ENCODE measurements at places on chromosomes 11 and 22.

DNA sequence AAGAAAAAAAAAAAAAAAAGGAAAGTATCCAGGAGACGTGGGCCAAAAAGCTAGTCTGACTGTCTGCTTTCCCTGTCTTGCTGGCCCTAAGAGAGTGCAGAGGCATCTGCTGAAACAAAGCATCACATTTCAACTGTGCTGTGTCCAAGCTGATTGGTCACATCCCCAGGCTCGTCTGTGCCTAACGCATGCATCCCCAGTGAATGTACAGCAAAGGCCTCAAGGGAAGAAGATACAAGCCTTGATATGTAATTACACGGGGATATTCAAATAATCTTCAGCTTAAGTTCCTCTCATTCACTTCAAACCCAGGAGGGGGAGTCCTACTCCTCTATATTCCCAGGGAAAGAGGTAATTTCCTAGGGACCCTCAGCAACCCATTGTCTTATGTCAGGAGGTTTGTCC lies 5.4 kb upstream of the SORL1 start:
- DNase-seq, result no peak

- DNase-seq, result no peak
Measured at GRCh38 chr11:15826826-15827225, 529.5 kb downstream of the SOX6 start.

- DNase-seq, result peak; percentile 60
Measured at GRCh38 chr11:82869657-82870056, 30.6 kb downstream of the PRCP start.

GRCh38 chr11:102274628-102275027 lies 42.7 kb upstream of the BIRC3 start:
- DNase-seq, result no peak

DNA sequence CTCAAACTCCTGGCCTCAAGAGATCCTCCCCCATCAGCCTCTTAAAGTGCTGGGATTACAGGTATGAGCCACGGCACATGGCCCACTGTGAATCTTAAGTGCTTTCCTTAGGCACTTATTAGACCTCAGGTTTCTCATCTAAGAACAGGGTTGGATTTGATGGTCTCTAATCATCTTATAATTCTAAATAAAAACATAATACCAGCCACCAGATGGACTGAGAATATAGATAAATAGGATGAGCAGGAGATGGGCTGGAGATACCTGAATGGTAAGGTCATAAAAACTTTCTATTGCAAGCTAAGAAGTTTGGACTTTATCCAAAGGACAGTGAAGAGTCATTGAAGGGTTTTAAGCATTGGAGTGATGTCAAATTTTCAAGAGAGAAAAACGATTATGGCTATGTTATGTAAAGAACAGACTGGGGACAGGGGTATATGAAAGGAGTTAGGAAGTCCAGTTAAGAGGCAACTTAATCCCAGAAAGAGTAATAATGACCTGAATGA lies 85.2 kb downstream of the RELT start:
- no peak for DNase-seq

DNA sequence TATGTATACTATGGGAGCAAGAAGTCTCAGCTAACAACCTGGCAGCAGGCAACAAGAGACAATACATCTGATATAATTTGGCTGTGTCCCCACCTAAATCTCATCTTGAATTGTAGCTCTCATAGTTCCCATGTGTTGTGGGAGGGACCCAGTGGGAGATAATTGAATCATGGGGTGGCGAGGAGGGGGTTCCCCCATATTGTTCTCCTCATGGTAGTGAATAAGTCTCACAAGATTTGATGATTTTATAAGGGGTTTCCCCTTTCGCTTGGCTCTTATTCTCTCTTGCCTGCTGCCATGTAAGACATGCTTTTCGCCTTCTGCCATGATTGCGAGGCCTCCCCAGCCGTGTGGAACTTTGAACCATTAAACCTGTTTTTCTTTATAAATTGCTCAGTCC lies 6.2 kb downstream of the DNAJC24 start:
- no peak for DNase-seq

DNA sequence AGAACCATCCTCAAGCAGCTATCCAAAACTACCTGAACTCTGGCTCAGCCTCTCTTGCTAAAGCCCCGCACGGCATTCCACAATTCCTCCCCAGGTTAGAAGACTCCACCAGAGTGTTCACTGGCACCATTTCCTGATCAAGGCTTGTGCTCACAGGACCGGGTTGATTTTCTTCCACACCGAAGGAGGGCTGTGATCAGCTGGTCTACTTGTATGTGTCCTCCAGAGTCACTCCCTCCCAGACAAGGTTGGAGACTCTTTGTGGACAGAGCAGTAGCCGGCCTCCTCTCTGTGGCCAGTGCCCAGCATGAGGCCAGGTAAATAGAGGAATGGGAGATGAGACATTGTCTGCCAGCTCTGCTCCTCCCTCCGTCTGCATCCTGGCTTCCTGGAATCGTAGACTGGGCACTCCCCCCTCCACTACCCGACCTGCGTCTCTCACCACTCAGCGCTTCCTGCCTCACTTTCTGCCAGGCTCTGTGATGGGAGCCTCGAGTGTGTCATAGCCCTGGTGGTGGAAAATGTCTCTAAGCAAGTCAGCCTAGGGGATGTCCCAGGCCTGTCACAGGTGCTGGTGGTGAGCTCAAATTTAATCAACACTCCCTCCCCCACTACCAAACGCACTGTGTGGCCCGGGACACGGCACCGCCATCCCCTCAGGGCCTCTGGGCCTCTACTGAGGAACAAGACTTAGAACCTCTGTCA lies 12.5 kb upstream of the TMPRSS6 start:
- no peak for DNase-seq

GRCh38 chr11:88489030-88489429 lies 151.5 kb upstream of the CTSC start:
- no peak for DNase-seq

GRCh38 chr11:68655406-68655805 lies 28.9 kb upstream of the GAL start:
- no peak for DNase-seq

DNA sequence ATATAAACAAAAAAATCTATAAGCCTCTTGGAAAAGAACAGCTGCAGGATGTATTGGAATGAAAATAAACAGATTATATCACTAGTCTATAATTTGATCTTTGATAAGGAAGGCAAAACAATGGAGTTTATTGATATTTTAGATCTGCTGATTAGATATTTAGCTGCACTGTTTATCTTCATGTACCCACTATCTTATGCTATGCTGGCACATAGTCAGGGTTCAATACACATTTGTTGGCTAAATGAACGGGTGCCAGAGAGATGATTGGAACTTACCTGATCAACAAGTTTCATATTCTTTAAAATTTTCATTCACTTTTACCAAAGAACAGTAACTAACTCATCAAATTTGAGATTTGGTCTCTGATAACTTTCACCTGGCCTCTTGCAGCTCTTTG lies 26.9 kb downstream of the MMP20 start:
- DNase-seq, result no peak

DNA sequence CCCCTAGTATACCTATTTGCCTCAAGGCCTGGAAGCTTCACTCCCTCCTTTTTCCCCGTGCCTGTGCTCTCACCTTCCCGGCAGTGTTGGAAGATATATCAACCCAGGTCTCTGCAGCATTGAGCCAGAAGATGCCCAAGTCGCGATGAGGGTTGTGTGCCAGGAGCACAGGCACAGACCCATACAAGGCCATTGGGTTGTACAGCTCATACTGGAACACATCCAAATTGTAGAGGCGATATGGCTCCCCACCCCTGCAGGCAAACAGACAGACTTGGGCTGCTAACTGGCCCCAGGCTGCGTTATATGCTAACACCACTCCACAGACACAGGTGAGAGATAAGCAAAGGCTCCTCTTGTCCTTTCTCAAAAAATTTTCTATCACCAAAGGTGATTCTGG lies 10.7 kb upstream of the B3GAT3 start:
- DNase-seq, result no peak

Measured in suppressor macrophage (primary cell).